Fibroblast of villous mesenchyme (primary cell): ENCODE measurements at places on chromosomes 11 and 22. TPM values are rescaled to one million over a fixed set of nuclear protein-coding genes. Genes with fewer than 3 reads are reported as not detected.

KCNQ1 gene
- total RNA-seq: not detected in 2 replicates

TREH gene
- total RNA-seq: not detected in 2 replicates

MN1 gene
- 0.86 and 3.9 TPM in 2 replicates for total RNA-seq

MTFP1 gene
- 10.8 and 11.3 TPM in 2 replicates for total RNA-seq

KRTAP5-8 gene
- not detected in 2 replicates for total RNA-seq

MRGPRX3 gene
- not detected in 2 replicates for total RNA-seq
